A549 treated with GW870086 at 1 μM for 4 hours (cell line): ENCODE measurements at places on chromosomes 7 and 10. TPM values are rescaled to one million over a fixed set of nuclear protein-coding genes. Genes with fewer than 3 reads are reported as not detected.

SSC4D gene
- total RNA-seq: 0.89 to 1.6 TPM (median 1.0 TPM) in 5 replicates

FAM25G gene
- total RNA-seq: 1.3 to 2.7 TPM in 2 of 5 replicates, not detected in the others

MXI1 gene
- total RNA-seq: 5.8 to 6.9 TPM (median 6.5 TPM) in 5 replicates

GPER1 gene
- 0.72 to 1.2 TPM (median 0.79 TPM) in 5 replicates for total RNA-seq

COL28A1 gene
- 0.54 to 1.0 TPM (median 0.59 TPM) in 5 replicates for total RNA-seq

SLC26A5 gene
- not detected in 5 replicates for total RNA-seq
